ENCODE measurements at places on chromosomes 5 and 9.

GRCh38 chr9:71929791-71930440 is 18.5 kb downstream of the C9orf85 start:
- no peak for DNase-seq

DNA sequence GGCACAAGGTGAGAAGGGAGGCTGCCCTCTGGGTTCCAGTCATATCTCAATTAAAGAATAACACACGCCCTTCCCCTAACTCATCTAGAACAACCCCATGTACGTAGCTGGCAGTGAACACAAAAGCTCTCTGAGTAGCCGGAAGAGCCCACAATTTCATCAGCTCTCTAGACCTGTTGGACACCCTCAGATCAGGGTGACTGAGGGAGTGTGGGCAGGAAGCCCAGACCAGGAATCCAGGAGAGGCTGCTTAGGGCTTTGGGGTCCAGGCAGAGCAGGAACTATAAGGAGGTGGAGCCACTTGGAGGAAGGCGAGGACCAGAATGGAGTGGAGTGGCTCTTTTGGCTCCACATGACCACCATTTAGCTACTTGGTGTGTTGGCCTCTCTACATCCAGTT is 237.4 kb downstream of the NR3C1 start:
- no peak for DNase-seq

GRCh38 chr5:5154733-5155132 is 14.6 kb downstream of the ADAMTS16 start:
- no peak for DNase-seq

- DNase-seq: no peak
Measured at GRCh38 chr9:130565792-130566191, 13.6 kb upstream of the FUBP3 start.

Measured in sigmoid colon (tissue), 7 donors.